ENCODE measurements at places on chromosomes 12 and 14.

GRCh38 chr14:104289507-104289906 lies 151.1 kb downstream of the KIF26A start:
- no peak for ATAC-seq

DNA sequence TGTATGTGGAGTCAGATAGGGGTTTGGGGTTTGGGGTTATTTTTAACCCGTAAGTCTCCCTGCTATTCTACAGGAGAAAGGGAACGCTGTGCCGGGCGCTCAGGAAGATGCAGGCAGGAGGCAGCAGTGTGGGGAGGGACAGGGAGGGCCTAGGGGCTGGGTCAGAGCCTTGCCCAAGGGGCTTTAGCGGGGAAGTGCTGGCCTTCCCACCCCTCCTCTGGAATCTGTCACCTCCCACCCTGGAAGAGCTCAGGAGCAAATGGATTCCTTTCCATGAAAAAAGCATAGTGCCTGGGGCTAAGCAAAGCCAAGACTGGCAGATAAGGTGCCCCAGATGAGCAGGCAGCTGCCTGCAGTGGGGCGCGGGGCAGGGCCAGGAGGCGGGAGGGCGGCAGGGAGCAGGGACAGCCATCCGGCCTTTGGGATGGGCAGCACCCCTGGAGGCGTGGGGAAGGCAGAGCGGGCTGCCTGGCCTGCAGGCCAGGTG lies 7.3 kb upstream of the INF2 start:
- no peak for ATAC-seq

DNA sequence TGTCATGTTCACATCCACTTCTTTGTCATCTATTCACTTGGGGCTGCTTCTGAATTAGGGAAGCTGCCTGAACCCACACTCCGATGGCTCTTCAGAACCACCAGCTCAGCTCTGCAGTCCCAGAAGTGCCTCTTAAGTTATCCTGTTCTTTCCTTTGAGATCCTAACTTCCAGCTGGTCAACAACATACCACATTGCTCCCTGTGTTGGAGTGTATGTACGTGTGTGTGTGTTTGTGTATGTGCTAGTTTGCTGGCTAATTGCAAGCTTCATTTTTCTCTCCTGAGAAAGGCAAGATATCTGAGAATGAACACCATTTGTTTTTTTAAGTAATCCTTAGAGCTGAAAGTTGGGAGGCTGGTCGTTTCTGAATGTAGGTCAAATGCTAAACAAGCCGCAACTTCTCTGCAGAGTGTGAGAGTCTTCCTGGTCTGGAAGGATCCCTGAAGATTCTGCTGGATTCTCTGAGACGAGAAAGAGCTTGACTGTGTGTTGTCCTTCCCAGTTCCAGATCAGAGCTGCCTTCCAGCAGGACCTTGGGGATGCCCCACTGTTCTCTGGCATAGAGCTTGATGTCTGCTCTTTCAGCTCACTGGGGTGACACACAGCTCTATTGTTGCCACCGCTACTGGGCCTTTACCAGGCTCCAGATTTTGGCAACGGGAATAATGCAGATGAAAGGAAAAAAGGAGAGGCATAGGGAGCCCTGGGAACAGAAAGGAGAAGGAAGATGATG lies 839 bp downstream of the GSG1 start:
- no peak for ATAC-seq

DNA sequence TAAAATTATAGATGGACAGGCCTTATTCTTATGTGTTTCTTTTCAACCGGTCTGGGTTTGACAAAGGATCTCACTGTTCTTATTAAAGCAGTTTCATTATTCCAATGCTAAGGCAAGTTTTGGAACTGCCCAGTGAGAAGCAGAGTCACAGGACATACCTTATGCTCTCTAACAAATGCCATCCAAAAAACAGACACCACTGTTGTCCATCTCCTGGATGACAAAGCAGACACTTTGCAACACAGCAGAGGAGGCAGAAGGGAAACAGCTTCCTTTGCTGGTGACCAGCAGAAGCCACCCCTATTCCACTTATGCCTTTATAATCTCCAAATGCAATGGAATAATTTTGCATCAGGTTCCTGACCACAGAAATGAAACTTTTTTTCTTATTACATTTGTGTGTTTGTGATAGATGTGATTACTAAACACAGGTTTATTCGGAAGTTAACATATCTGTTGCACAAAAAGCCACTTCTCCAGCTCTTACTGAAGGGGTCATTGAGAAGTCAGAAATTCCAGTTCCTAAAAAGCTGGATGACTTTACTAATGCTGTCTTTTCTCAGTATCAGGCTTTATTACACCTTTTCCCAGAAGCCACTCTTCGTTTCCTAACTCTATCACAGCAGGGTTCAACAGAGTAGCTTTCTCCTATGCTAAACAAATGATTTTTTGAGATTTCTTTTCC lies 115.6 kb downstream of the BTG1 start:
- peak; percentile 17 for ATAC-seq

DNA sequence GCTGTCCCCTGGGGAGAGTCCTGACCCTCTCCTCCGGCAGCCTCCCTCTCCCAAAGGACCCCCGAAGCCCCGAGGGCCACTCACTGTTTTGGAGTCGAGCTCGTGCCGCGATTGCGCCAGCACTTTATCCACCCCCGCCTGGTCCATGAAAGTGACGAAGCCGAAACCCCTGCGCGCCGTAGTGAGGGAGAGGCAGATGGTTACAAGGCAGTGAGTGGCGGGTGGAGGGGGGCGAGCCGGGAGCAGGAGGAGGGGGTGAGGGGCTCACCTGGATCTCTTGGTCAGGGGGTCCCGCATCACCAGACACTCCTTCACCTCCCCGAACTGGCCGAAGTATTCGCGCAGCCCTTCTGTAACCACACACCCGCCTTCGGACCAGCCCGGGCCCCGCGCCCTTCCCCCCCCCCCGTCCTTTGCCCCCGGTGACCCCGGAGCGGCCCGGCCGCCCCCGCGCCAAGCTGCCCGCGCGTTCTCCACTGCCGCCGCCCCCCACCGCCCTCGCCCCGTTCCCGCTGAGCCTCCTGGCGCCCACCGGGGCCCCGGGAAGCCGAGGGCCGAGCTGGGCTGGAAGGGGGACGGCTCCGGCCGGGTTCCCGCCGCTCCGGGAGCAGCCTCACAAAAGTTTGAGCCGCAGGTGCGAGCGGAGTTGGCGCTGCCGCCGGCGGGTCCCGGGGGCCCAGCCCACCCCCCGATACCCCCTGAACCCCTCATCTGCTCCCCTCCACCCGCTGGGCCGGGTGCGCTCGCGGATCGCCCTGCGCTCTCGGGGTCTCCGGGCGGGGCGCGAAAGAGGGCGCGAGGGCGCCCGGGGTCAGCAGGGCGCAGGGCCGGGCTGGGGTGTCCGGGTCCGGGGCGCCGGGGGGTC lies 808 bp downstream of the MSI1 start:
- ATAC-seq: peak; percentile 14

DNA sequence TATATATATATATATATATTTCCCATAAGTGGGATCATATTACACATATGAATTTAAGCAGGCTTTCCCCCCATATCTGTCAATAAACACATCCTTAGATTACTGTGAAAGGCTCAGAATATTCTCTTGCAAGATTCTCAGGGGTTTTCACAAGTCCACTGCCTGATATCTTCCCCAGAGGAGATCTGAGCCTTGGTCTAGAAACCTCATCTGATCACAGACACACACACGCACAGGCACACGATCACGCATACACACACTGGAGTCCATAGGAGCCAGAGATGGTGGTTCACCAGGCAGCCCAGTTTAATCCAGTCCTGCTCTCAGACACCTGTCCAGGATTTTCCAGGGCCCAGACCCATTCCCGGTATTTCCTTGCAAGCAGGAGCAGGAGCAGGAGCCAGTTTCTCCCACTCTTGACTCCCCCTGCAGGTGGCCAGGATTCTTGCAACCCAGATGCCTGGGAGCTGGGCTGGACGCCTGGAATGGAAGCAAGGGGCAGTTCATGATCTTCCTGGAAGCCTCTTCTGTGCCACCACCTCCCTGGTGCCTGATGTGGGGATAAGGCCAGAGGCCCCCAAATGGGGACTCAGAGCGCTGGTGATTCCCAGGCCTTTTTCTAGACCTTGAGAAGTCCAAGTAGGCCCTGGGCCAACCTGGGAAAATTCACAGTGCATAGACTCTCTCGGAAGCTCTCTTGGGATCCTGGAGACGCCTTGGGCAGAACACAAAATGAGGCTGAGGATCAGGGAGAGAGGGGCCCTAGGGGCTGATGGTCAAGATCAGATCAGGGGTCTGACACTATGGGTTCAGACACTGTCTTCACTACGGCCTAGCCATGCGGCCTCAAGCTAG lies 16.5 kb upstream of the KRT78 start:
- peak; percentile 67 for ATAC-seq

DNA sequence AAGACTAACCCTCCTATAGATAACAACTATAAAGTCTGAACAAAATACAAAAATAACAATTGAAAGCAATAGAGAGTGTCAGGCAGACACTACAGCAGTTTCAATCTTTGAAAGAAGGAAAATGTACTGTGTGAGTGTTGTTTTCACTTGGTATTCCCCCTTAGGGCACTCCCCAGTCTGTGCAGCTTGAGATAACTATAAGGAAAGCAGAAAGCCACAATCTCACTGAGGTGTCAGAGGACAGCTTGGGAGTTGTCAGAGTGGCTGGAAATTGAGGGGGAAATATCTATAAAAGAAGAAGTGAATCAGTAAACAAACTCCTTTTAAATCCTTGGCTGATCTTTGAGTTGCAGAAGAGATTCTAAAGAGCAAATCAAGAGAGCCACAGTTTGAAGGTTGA lies 364.8 kb downstream of the NELL2 start:
- ATAC-seq: no peak

- no peak for ATAC-seq
Measured at GRCh38 chr14:95523815-95524448, 7.5 kb upstream of the SYNE3 start.

DNA sequence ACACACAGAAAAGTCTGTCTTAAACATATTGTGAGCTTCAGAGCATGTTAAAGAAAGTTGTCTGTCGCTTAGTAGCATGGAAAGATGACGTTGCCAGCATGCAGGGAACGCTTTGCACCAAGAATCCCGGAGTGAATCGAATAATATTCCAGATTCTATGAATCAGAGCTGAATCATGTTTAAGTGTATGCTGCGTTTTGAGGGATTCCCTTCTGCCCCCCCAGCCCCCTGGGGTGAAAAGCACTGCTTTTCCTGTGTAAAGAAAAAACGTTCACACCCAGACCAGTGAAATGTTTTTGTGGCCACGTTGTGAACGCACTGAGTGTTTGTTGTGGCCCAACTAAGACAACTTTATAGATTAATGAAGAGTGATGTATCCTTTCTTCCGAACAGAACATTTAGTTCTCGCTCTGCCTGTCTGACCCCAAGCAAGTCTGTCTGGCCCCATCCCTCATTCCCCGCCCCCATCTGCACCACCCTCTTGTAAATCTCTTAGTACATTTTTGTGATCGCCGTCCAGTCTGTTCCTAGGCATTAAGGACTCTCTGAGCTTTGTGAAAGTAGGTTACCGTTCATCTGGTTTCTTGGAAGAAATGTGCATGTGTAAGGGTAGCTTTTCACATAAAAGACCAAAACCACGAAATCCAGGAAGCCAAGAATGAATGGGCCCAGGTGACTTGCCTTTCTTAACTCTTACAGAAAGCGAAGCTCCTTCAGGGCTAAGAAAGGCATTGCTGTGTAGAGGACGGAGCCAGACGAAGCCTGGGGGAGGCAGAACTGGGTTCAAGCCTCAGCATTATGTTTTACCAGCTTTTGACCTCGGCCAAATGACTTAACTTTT lies 103.0 kb downstream of the SAMD4A start:
- ATAC-seq: peak; percentile 63

DNA sequence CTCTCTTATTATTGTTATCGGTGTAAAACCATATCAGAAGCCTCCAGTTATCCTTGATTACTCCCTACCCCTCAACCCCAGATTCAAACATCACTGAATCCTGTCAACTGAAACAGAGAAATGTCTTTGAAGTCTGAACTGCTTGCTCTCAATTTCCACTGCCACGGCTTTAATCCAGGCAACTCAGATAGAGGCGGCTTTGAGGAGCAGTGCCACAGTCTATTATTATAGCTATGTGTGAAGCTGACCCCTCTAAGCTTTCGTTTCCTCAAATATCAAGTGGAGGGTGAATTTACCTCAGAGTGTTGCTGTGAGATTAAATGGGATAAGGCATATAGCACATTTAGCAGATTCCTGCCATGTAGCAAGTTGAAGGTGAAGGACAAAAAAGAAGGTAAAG lies 49.0 kb upstream of the PDE3A start:
- ATAC-seq: no peak

- no peak for ATAC-seq
Measured at GRCh38 chr12:49079793-49080192, 10.0 kb upstream of the RHEBL1 start.

All from gastroesophageal sphincter (tissue), 4 donors.